Stimulated activated CD4-positive, alpha-beta T cell treated with anti-CD3 and anti-CD28 coated beads, Interleukin-1b, Interleukin-23, amount 100 ng/mL, for 48 hours (primary cell): ENCODE measurements at places on chromosomes 2 and 18.

GRCh38 chr2:237210763-237211162 lies 125.1 kb downstream of the COPS8 start:
- no peak for DNase-seq

GRCh38 chr2:149735237-149735958 lies 147.8 kb upstream of the MMADHC start:
- DNase-seq: no peak

DNA sequence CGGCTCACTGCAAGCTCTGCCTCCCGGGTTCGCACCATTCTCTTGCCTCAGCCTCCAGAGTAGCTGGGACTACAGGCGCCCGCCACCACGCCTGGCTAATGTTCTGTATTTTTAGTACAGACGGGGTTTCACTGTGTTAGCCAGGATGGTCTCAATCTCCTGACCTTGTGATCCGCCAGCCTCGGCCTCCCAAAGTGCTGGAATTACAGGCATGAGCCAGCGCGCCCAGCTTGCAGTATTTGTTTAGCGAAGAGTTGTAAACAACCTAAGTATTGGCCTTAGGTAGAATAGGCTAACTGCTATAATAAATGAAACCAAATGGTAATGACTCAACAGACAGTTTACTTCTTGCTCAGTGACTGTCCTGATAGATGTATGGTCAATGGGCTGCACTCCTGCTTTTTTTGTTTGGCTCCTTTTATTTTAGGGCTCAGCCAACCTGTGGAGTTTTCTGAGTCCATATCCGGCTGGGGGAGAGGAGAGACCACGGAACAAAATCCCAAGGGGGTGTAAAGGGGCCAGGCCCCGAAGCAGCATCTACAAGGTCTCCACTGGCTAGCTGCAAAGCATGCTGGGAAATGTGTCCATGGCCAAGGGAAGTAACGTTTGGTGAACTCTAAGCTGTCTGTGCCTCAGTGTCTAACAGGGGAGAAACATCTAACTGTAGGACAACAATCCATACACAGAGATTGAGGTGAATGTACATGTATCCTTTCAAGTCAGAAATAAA lies 841.0 kb upstream of the ID2 start:
- DNase-seq: no peak

GRCh38 chr2:239597216-239597615 lies 196.4 kb upstream of the HDAC4 start:
- no peak for DNase-seq

DNA sequence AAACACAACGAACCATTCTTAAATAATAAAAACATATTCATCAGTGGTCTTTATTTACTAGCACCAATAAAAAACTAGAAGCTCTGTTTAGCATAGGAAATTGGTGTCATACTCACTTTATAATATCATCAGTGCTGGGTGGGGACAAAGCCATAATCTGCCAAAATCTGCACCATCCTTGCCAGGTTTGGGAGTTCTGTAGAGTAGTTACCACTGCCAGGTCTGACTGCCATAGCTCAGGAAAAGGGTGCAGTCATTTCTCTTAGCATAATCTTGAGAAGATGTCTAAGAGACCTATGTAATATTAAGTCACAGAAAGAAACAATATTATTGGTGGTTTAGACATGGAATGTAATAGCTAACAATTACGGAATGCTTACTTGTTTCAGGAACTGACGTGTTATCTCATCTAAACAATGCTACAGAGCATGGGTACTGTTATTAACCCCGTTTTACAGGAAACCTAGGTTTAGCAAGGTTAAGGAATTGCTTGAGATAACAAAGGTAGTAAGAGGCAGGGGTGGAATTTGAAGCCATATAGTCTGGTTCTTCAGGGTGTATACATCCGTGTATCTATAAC lies 1.6 kb upstream of the MARCHF7 start:
- DNase-seq: no peak

DNA sequence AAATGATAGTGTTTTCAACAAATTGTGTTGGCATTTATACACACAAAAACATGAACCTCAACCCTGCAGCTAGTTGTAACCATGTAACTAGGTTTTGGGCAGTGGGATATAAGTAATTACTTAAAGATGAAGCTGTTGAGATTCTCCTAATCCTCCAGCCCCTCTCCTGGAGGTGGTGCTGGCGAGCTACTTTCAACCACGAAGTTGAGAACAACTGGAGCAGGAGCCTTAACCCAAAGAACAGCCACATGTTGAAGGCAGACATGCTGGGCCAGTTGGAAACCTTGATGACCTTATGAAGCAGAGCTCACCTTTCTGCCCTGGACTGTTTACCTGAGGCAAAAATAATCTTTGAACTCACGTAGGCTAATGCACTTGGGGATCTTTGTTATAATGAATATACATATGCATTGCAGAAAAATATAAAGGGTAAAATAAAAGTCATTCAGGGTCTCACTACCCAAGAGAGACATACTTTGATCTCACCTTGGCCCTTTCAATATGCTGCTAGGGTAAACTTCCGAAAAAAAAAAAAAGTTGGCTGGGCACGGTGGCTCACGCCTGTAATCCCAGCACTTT lies 89.6 kb upstream of the NPAS2 start:
- DNase-seq: peak; percentile 56

DNA sequence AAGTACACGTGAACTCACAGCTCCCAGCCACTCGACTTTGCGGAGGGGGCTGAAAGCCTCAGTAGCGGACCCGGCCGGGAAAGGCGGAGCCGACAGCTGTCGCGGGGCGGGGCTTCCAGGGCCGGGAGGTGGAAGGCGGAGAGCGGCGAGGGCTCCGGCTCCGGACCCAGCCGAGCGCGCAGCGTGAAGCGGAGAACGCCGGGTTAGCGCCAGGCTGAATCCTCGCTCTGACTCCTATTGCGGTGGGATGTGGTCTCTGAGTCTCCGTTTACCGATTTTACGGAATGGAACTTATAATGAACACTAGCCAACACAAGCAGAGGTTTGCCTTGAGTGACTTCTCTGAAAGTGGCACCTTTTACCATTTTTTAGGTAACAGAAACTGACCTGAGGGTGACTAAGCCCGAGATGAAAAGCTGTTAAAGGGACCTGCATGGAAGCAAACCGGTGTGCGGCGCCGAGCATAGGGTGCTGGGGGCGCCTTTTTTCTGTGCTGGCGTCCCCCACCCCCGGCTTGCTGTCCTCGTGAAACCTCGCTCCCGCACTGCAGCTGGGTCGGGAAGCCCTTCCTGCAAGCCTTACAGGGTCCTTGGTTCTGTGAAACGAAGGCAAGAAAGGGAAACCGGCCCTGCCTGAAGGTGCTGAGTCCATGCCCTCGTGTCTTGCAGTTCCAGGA lies 72.9 kb downstream of the EN1 start:
- DNase-seq: peak; percentile 21

DNA sequence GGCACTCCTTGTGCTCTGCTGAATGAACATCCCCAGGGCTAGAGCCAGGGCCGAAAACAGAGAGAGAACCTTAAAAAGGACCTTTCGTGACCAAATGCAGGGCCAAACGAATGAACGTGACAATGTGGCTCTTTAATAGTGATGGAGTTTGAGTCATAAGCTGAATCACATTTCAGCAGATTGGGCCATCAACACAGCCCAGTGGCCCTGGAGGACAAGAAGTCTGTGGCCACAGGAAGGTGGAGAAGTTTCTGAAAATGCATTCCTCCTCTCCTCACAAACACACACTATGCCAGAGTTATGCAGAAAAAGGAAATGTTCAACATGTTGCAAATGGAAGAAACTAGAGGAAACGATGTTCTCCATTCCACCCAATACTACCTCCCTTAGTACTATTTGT lies 415.8 kb downstream of the HRH4 start:
- no peak for DNase-seq

DNA sequence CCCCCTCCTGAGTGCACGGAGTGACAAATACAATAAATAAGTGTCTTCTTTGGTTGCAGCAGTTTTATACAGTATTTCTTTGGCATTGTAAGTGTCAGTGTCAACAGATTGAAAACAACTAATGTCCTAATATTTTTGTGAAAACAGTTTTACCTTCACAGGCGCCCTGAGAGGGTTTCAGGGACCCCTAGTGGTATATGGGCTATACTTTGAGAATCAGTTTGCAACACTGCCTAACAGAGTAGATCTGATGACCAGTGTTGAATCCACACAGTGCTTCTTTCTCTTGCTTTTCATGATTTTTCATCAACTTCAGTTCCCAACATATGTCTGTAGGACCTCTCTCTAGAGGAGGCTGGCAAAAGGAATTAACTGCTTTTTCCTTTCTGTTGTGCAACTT lies 162.2 kb downstream of the PRPF40A start:
- DNase-seq: no peak

DNA sequence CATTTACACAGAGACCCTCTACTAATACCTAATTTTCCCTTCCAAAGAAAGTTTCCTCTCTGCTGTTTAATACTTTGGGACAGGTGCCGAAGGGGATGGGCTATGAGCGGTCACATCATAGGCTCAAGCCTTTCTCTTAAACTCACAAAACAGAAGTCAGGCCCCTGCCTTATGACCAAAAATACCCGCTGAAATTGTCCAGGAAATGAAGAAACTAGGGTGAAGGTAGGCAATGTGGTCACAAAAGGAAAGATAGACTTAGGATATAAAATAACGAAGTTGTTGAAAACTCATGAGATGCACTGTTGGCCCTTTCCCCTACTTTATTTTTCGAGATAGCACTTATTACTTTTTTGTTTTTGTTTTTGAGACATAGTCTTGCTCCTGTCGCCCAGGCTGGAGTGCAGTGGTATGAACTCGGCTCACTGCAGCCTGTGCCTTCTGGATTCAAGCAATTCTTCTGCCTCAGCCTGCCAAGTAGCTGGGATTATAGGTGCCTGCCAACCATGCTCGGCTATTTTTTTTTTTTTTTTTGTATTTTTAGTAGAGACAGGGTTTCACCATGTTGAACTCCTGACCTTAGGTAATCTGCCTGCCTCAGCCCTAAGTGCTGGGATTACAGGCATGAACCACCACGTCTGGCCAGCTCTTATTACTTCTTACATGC lies 16.3 kb downstream of the SLC8A1 start:
- no peak for DNase-seq
